ENCODE measurements at places on chromosomes 11 and 22. TPM values are rescaled to one million over a fixed set of nuclear protein-coding genes. Genes with fewer than 3 reads are reported as not detected.

DNA sequence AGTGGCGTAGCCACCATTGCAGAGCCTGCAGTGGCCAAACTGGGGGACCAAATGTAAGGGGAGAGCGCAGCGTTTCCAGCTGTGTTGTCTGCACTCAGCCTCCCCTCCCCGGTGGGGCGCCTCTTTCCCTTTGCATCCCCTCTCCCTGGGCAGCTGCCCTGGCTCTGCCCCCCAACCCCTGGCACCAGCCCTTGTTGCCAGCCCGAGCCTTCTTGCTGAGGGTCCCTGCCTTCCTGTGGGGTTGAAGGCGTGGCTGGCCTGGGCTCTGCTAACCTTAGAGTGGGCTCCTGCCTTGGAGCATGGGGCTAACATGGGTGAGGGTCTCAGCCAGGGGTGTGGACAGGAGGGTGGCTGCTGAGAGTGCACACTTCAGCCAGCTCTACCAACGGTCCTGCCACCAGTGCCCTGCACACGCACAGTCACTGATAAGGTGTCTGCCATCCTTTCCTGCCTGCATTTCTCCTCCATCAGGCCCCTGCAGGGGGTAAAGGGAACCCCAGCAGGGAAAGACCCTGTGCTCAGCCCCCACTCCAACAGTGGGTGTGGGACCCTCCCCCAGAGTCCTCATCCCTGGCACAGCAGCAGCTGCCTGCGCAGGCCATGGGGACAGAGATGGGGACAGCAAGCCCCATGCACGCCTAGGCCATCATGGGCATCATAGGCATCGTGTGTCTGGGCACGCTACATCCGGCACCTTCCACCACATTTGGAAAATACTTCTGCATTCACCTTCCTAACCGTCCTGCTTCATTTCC is 43.5 kb downstream of the CERK start:
- H3K36me3 ChIP-seq: peaks cover 33% of the 10 kb centered on the region
- H3K4me3 ChIP-seq: no peak overlapping the region
- no peak for DNase-seq
- no peak overlapping the region for H3K27ac ChIP-seq

Gene DYNC2H1
- 18.0 TPM for total RNA-seq

Gene OR52I1
- not detected for total RNA-seq

Gene OR8D4
- total RNA-seq: 0.11 TPM

DNA sequence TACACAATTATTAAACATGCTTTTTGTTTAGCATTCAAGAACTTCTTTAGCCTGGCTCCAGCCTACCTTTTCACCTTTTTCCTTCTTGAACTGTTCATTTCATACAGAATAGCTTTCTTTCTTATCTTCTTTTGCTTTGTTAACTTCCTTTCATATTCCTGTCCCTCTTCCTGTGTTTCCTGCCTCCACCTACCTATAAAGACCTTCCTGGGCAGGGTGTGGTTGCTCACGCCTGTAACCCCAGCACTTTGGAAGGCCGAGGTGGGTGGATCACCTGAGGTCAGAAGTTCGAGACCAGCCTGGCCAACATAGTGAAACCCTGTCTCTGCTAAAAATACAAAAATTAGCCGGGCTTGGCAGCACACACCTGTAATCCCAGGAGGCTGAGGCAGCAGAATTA is 22.9 kb downstream of the CAPRIN1 start:
- H3K27ac ChIP-seq: peak overlapping the region; percentile 14
- H3K4me3 ChIP-seq: no peak overlapping the region
- peaks cover 34% of the 10 kb centered on the region for H3K36me3 ChIP-seq
- peaks cover 6% of the 10 kb centered on the region for H3K4me1 ChIP-seq
- no peak for DNase-seq

DNA sequence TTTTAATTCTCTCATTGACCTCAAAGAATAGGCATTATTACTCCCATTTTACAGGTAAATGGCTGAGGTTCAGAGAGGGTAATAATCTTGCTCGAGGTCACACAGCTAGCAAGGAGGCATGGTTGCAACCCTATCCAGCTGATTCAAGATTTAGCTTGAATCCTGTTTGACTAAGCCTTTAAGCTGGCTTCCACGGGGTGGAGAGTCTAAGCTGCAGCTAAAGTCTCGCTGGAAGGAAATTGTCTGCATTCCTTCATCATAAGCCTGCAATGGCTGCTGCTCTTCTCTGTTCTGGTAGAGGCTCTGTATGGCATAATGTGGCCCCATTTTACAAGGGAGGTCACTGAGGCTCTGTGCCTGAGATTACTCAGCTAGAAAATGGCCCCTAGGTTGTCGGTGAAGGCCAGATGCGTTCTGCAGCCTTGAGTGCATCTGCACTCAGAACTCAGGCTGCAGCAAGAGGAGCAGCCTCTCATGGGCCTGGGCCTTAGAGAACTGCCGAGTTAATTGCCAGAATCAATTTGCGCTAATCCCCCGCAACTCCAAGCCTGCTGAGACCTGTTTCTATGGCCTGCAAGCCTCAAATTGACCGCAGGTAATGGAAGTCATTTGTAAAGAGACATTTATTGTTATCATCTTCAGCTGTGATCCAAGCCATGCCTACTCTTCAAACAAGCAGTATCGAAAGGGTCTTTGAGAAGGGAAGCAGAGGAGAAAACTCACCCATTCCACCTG is 44.1 kb upstream of the SEZ6L start:
- no peaks in the 10 kb centered on the region for H3K36me3 ChIP-seq
- no peak for DNase-seq
- H3K27me3 ChIP-seq: peaks cover 65% of the 10 kb centered on the region

- no peaks in the 10 kb centered on the region for H3K36me3 ChIP-seq
- H3K27me3 ChIP-seq: peaks cover 3% of the 10 kb centered on the region
- no peak overlapping the region for H3K4me3 ChIP-seq
- H3K4me1 ChIP-seq: peaks cover 16% of the 10 kb centered on the region
- H3K27ac ChIP-seq: no peak overlapping the region
These were observed 1.4 kb upstream of the MUC2 start for GRCh38 chr11:1073261-1073724.

- H3K4me1 ChIP-seq: peaks cover 18% of the 10 kb centered on the region
- H3K4me3 ChIP-seq: no peak overlapping the region
- peaks cover 14% of the 10 kb centered on the region for H3K36me3 ChIP-seq
- no peak overlapping the region for H3K27ac ChIP-seq
These were observed 240.0 kb upstream of the BLID start for GRCh38 chr11:122355968-122356367.

- no peak within 1 kb of the TSS for H3K4me3 ChIP-seq
- no peak within 1 kb of the TSS for H3K27ac ChIP-seq
- H3K27me3 ChIP-seq: peaks cover 16% of the 10 kb centered on the region
- no peaks in the 10 kb centered on the region for H3K4me1 ChIP-seq
These were observed at the start of gene MAJIN for GRCh38 chr11:64971421-64972233. Gene MAJIN (minus strand): TSS chr11:64972108. CDS start chr11:64959405, 12,703 bp downstream.

- H3K4me3 ChIP-seq: no peak overlapping the region
- no peak for DNase-seq
- H3K36me3 ChIP-seq: peaks cover 8% of the 10 kb centered on the region
These were observed 39.8 kb downstream of the GAB2 start for GRCh38 chr11:78377625-78378418.

Gene TSPAN18
- total RNA-seq: 51.3 TPM

DNA sequence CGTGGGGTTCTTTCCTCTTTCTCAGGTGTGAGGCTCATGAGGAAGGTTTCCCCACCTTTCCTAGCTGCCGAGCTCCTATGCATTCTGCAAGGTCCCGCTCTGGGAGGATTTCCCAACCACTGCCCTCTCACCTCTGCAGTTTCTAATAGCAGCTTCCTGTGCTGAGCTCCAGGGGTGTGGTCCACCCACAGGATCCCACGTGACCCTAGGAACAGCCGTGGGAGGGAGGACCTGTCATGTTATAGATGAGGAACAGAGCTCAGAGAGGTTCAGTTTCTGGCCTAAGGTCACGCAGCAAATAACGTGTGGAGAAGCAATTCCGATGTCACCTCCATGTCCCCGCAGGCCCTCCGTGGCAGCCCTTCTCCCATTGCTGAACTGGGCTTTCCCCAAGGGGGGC is 38.5 kb downstream of the FLRT1 start:
- no peak for DNase-seq
- H3K27me3 ChIP-seq: no peaks in the 10 kb centered on the region
- H3K27ac ChIP-seq: no peak overlapping the region
- no peaks in the 10 kb centered on the region for H3K36me3 ChIP-seq

Gene MPZL2
- 36.9 TPM for total RNA-seq

DNA sequence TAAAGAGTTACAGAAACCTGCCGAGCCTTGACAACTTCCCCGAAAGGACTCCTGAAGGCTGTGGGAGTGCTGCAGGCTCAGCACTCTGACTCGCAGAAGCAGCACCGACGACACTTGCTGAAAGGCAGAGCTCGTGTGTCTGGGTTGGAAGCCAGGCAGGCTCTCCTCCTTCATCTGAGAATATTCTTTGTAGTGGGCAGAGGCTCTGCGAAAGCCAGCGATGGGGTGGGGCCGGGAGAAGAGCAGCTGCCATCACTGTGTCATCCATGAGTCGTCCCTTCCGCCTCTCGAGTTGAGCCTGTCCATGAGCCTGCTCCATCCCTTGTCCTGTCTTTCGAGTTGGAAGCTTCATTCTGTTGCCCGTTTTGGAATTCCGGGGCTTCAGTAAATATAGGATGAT is 11.9 kb downstream of the GLB1L2 start:
- H3K4me3 ChIP-seq: no peak overlapping the region
- no peaks in the 10 kb centered on the region for H3K4me1 ChIP-seq
- H3K36me3 ChIP-seq: no peaks in the 10 kb centered on the region
- H3K27me3 ChIP-seq: no peaks in the 10 kb centered on the region

DNA sequence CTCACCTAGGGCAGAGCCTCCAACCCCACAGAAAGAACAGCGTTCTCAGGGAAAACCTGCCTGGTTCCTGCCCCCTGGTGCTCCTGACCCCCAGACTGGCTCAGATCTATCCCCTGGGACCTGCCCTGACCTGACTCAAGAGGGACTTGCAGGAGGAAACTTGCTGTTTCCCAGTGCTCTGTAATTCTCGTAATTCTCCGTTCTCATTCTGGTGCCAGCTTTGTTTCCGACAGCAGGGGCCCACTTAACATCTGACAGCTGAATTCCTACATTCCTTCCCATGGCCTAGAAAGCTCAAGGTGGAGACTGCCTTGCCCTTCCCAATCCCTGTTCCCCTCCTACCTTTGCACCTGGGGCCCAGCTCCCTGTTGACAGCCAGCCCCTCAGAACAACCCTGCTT is 12.5 kb upstream of the CSF2RB start:
- no peak overlapping the region for H3K4me3 ChIP-seq
- H3K4me1 ChIP-seq: no peaks in the 10 kb centered on the region
- peaks cover 44% of the 10 kb centered on the region for H3K27me3 ChIP-seq
- H3K27ac ChIP-seq: no peak overlapping the region
- H3K36me3 ChIP-seq: no peaks in the 10 kb centered on the region

Gene NXPE2
- 0.34 TPM for total RNA-seq

- H3K4me3 ChIP-seq: no peak overlapping the region
- H3K27ac ChIP-seq: no peak overlapping the region
- H3K27me3 ChIP-seq: no peaks in the 10 kb centered on the region
- H3K4me1 ChIP-seq: no peaks in the 10 kb centered on the region
- DNase-seq: no peak
- H3K36me3 ChIP-seq: no peaks in the 10 kb centered on the region
These were observed 78.8 kb downstream of the C11orf65 start for GRCh38 chr11:108388576-108388975.

GRCh38 chr11:115214644-115215234 is 289.5 kb downstream of the CADM1 start:
- no peak overlapping the region for H3K27ac ChIP-seq
- DNase-seq: no peak
- peaks cover 17% of the 10 kb centered on the region for H3K36me3 ChIP-seq
- peaks cover 1% of the 10 kb centered on the region for H3K27me3 ChIP-seq
- peaks cover 2% of the 10 kb centered on the region for H3K4me1 ChIP-seq

- no peak overlapping the region for H3K27ac ChIP-seq
- no peaks in the 10 kb centered on the region for H3K4me1 ChIP-seq
- no peaks in the 10 kb centered on the region for H3K27me3 ChIP-seq
- peaks cover 2% of the 10 kb centered on the region for H3K36me3 ChIP-seq
- H3K4me3 ChIP-seq: no peak overlapping the region
These were observed 33.1 kb upstream of the CBX7 start for GRCh38 chr22:39185601-39186012.

- peaks cover 19% of the 10 kb centered on the region for H3K27me3 ChIP-seq
- H3K4me1 ChIP-seq: no peaks in the 10 kb centered on the region
- H3K27ac ChIP-seq: no peak overlapping the region
- H3K4me3 ChIP-seq: no peak overlapping the region
- DNase-seq: no peak
These were observed 52.4 kb upstream of the CD5 start for GRCh38 chr11:61049859-61050258.

Gene IRAG1
- 13.1 TPM for total RNA-seq

DNA sequence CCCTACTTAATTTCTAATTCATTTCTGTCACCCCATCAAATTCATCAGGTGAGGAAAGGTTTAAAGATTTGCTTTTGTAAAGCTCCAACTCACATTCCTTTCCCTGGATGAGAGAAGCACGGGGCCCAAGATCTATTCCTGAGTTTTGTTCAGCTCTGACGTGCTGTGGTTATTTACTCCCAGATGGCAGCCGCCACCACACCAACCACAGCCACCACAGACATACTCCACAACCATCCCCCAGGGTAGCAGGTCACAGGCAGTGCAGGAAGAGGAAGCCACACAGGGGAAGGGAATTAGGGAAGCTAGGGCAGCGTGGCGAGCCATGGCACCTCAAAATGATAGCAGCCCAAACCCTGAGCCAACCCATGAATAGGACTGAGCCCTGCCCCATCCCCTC is 63.5 kb upstream of the CSNK2A3 start:
- no peak overlapping the region for H3K27ac ChIP-seq
- no peaks in the 10 kb centered on the region for H3K36me3 ChIP-seq
- H3K4me1 ChIP-seq: peaks cover 19% of the 10 kb centered on the region
- no peak for DNase-seq
- H3K27me3 ChIP-seq: no peaks in the 10 kb centered on the region

Gene OR8D1
- not detected for total RNA-seq

DNA sequence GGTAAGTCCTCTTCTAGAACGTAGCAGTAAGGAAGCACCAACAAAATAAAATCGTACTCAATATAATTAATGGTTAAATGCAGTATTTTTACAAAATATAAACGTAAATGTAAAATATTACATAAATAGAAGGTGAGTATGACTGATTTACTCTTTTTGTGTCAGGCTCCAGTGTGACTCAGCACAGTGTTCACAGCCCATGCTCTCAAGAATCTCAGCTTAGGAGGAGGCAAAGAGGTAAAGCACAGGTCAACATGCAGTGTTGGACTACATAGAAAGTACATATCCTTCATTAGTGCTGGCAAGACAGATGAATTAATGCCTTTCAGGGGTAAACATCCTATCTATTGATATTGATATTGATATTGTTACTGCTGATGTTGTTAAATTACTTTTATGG is 2050.6 kb upstream of the RAG2 start:
- no peaks in the 10 kb centered on the region for H3K36me3 ChIP-seq
- DNase-seq: no peak
- H3K4me1 ChIP-seq: peaks cover 22% of the 10 kb centered on the region
- no peaks in the 10 kb centered on the region for H3K27me3 ChIP-seq
- no peak overlapping the region for H3K4me3 ChIP-seq
- H3K27ac ChIP-seq: peak overlapping the region; percentile 77

Gene RNF26
- total RNA-seq: 36.1 TPM

- no peak overlapping the region for H3K4me3 ChIP-seq
- DNase-seq: no peak
- no peaks in the 10 kb centered on the region for H3K27me3 ChIP-seq
- H3K4me1 ChIP-seq: peaks cover 49% of the 10 kb centered on the region
- H3K36me3 ChIP-seq: peaks cover 55% of the 10 kb centered on the region
- H3K27ac ChIP-seq: no peak overlapping the region
These were observed 104.7 kb downstream of the ETS1 start for GRCh38 chr11:128482512-128483191.

Gene RAPSN
- 0.27 TPM for total RNA-seq

All from mesothelial cell of epicardium (in vitro differentiated cells).